DMS 273 treated with DMSO at 0.1 percent for 48 hours (cell line): ENCODE measurements at places on chromosomes 12 and 14.

DNA sequence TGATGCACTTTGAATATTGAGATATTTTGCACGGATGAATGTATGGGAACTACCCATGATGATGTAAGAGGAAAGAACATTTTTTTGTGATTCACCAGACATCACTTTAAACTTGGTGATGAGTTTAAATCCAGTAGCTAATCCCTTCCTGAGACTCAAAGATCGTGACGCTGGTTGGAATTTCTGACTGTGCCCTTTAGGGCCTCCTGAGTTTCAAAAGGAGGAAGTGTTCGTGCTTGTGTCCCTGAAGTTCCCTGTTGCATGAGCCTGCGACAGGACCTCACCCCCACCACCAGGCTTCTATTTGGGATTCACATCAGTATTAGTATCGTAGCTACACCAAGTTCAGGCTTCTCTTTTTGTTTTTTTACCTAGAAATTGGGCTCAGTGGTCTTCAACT lies 18.6 kb upstream of the RIN3 start:
- DNase-seq, result no peak

- no peak for DNase-seq
Observed at GRCh38 chr12:107668320-107669098, 17.1 kb upstream of the PWP1 start.

GRCh38 chr12:5988088-5988487 lies 43.0 kb upstream of the ANO2 start:
- no peak for DNase-seq

DNA sequence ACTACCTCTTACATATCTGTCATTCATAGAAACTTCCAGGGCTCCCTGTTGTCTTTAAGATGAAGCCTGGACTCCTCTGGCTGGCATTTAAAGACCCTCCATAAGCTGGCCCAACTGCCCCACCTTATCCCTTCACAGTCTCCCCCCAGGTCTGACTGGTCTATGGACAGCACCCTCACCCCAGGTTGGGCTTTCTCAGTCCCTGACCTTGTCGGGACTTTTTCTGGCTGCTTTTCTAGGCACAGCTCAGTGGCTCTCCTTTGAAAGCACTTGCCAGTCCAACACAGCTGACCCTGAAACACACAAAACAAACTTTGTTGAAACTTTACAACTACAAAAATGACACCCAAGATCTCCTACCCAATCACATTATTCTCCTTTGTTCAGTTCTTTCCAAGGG lies 13.9 kb upstream of the MYH7 start:
- no peak for DNase-seq

- DNase-seq, result peak; percentile 71
Observed at GRCh38 chr14:96204151-96205058, at the start of gene BDKRB2. Gene BDKRB2 (plus strand): TSS chr14:96204839. CDS start chr14:96237108, 32,269 bp downstream.

- DNase-seq, result no peak
Observed at GRCh38 chr14:76976240-76977005, 52.1 kb downstream of the IRF2BPL start.

DNA sequence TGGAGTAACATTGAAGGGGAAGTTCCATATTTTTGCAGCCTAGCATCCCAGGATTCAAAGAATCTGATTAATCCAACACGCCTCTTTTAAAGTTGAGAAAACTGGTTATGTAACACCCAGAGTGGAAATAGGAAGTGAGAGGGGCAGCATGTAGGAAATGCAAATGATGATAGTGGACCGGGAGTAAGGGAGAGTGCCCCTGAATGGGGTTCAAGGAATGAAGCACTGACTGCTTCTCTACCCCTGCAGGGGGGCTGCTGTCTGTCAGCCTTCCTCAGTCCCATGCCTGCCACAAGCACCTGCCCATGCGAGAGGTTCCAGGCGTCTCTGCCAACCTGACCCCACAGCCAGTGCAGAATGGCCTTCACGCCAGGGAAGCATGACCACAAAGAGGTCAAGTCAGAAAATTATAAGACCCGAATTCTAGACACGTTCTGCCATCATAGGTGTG lies 126.5 kb upstream of the CCND2 start:
- DNase-seq, result no peak

DNA sequence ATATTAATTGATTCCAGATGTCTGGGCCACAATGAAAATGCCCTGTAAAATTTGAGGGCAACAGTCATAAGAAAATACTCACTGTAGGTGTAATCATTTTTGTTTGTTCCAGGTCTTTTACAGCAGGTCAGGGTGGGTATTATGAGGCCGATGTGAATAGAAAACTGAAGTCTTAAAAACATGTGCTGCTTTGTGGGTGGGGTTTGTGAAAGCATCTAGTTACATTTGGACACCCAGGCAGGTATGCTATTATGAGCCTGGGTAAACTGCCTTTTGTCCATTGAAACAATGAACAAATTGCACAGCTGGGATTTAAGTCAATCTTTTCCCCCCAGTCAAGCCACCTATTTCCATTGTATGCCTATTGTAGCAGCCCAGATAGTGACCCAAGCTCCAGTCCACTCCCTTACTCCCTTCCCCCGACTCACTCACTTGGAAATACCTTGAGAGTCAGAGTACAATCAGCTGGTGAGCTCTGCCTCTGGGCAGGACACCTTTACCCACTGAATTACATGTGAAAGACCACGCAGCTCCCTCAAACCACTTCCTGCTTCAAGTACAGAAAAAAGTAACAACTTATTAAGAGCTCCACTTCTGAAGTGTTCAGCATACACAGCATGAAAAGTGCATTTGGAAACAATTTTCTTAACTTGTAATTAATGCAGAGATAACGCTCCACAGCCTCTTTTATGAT lies 1.8 kb downstream of the IGF1 start:
- no peak for DNase-seq

DNA sequence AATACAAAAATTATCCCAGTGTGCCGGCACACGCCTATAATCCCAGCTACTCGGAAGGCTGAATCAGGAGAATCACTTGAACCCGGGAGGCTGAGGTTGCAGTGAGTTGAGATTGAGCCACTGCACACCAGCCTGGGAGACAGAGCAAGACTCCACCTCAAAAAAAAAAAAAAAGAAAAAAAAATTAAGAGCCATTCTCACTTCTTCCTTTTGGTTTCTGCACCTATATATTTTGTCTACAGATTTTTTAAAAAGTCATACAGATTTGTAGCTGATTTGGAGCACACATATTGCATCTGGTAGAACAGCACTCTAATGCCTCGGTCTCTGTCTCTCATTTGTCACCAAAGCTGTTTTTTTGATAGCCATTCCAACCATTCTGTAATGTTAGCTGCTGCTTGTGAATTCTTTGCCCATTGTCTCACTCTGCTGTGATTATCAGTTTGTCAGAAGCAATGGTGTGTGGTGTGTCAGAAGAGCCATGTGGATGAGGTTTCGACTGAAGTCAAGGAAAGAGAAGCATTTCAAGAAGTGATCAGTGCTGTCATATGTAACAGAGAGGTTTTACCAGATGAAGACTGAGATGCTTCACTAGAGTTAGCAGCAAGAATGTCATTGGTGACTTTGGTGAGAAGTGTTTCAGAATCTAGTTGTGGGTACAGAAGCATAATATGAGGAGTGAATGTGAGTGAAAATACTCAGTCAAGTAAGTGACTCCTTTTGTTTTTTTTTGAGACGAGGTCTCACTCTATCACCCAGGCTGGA lies 8.7 kb upstream of the KTN1 start:
- no peak for DNase-seq
